ENCODE measurements at places on chromosomes 1 and 21. TPM values are rescaled to one million over a fixed set of nuclear protein-coding genes. Genes with fewer than 3 reads are reported as not detected.

GPR25 gene
- total RNA-seq = not detected

OR2W3 gene
- total RNA-seq = not detected

DISP3 gene
- total RNA-seq = 0.80 TPM

FCER1A gene
- 0.21 TPM for total RNA-seq

IARS2 gene
- total RNA-seq = 66.6 TPM

CATSPERE gene
- 0.50 TPM for total RNA-seq

All from activated naive CD4-positive, alpha-beta T cell treated with anti-CD3 and anti-CD28 coated beads, Interleukin-2, amount 50 U/mL, for 72 hours (primary cell).